ENCODE measurements at places on chromosomes 11 and 22.

- H3K27me3 ChIP-seq: no peaks in the 10 kb centered on the region
- H3K4me1 ChIP-seq: no peaks in the 10 kb centered on the region
- DNase-seq: no peak
- H3K36me3 ChIP-seq: no peaks in the 10 kb centered on the region
These were observed 927.9 kb downstream of the NTM start for GRCh38 chr11:132298357-132298756.

GRCh38 chr11:128412847-128413791 lies 174.2 kb downstream of the ETS1 start:
- H3K36me3 ChIP-seq: no peaks in the 10 kb centered on the region
- H3K4me1 ChIP-seq: peaks cover 32% of the 10 kb centered on the region
- no peak for DNase-seq
- peak overlapping the region; percentile 69 for H3K4me3 ChIP-seq
- no peaks in the 10 kb centered on the region for H3K27me3 ChIP-seq
- H3K27ac ChIP-seq: peak overlapping the region; percentile 74

DNA sequence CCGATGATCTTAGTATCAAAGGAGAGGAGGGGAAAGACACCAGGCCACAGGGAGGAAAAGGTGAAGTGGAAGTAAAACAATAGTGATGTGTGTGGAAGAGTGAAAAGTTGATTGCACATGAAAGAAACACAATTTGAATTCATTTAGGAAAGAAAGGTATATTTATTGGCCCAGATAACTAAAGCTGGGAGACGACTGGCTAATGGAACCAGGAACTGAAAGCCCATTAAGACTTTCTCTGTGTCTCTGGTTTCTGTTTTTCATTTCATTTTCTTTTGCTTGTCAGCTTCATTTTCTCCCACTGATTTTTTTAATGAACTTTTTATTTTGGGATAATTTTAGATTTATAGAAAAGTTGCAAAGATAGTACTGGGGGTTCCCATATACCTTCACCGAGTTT lies 5.1 kb upstream of the DCHS1 start:
- peaks cover 3% of the 10 kb centered on the region for H3K4me1 ChIP-seq
- peaks cover 6% of the 10 kb centered on the region for H3K27me3 ChIP-seq
- H3K36me3 ChIP-seq: no peaks in the 10 kb centered on the region
- H3K27ac ChIP-seq: no peak overlapping the region
- no peak overlapping the region for H3K4me3 ChIP-seq
- DNase-seq: no peak

- no peak overlapping the region for H3K27ac ChIP-seq
- no peaks in the 10 kb centered on the region for H3K27me3 ChIP-seq
- no peaks in the 10 kb centered on the region for H3K36me3 ChIP-seq
- no peak overlapping the region for H3K4me3 ChIP-seq
- no peaks in the 10 kb centered on the region for H3K4me1 ChIP-seq
These were observed 31.2 kb upstream of the C11orf87 start for GRCh38 chr11:109390752-109391151.

- H3K27ac ChIP-seq: no peak overlapping the region
- H3K27me3 ChIP-seq: peaks cover 6% of the 10 kb centered on the region
- DNase-seq: no peak
- no peaks in the 10 kb centered on the region for H3K36me3 ChIP-seq
- H3K4me1 ChIP-seq: peaks cover 2% of the 10 kb centered on the region
These were observed 65.8 kb downstream of the BRD1 start for GRCh38 chr22:49761836-49762235.

DNA sequence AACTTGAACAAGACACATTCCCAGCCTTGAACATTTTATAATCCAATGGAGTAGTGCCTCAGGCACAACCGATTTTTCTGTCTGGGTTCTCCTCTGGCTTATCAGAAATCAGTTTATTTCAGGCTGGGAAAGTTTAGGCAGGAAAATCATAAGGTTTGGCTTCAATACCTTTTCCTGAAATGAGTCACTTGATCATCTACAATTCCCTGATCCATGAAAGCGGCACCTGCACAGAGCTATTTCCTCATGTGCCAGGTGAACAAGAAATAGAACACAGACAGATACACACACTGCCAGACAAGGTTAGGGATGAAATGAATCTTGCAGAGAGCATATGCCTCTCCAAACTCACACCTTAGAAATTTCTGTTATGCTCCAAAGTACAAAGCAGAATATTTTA lies 106.7 kb upstream of the OR9G4 start:
- H3K27ac ChIP-seq: no peak overlapping the region
- no peaks in the 10 kb centered on the region for H3K27me3 ChIP-seq
- H3K36me3 ChIP-seq: no peaks in the 10 kb centered on the region
- no peak overlapping the region for H3K4me3 ChIP-seq

GRCh38 chr11:68044145-68044813 lies 5.5 kb downstream of the TCIRG1 start:
- DNase-seq: peak; percentile 11
- H3K4me1 ChIP-seq: peaks cover 21% of the 10 kb centered on the region
- no peak overlapping the region for H3K27ac ChIP-seq

GRCh38 chr11:83394331-83394730 lies 108.2 kb upstream of the CCDC90B start:
- H3K27me3 ChIP-seq: no peaks in the 10 kb centered on the region
- DNase-seq: no peak
- no peaks in the 10 kb centered on the region for H3K4me1 ChIP-seq

DNA sequence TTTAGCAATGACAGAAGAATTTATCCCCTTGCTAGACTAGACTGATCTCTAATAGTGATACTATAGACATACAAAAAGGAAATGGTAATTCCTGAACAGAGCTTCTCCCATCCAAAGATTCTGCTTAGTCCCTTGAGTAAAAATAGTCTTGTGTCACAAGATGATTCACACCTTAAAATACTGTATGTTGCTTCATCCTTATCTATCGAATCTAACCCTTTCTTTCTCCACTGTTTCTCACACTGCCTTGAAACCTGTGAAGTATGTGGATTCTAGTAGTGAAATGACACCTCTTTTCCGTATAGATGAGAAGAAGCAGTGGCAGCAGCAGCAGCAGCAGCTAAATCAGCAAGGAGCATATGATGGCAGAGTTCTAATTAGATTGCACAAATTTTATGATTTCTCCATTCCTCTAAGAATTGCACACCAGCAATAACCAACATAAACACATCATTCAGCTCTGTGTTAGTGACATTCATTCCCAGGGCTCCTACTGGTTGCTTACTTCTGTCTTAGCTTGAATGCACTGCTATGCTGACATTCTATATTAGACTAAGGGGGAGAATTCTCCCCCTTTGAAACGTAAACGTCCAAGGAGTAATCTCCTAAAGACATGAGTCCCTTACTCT lies 14.6 kb downstream of the KCNA4 start:
- H3K27ac ChIP-seq: no peak overlapping the region
- no peaks in the 10 kb centered on the region for H3K36me3 ChIP-seq
- H3K4me3 ChIP-seq: no peak overlapping the region
- no peaks in the 10 kb centered on the region for H3K27me3 ChIP-seq

GRCh38 chr11:132161403-132162078 lies 791.1 kb downstream of the NTM start:
- H3K27me3 ChIP-seq: no peaks in the 10 kb centered on the region
- H3K4me3 ChIP-seq: no peak overlapping the region
- H3K27ac ChIP-seq: no peak overlapping the region
- no peak for DNase-seq

- H3K27ac ChIP-seq: no peak overlapping the region
- H3K4me3 ChIP-seq: no peak overlapping the region
- H3K36me3 ChIP-seq: no peaks in the 10 kb centered on the region
- peaks cover 15% of the 10 kb centered on the region for H3K27me3 ChIP-seq
- DNase-seq: no peak
These were observed 42.2 kb downstream of the AHNAK start for GRCh38 chr11:62504158-62504973.

DNA sequence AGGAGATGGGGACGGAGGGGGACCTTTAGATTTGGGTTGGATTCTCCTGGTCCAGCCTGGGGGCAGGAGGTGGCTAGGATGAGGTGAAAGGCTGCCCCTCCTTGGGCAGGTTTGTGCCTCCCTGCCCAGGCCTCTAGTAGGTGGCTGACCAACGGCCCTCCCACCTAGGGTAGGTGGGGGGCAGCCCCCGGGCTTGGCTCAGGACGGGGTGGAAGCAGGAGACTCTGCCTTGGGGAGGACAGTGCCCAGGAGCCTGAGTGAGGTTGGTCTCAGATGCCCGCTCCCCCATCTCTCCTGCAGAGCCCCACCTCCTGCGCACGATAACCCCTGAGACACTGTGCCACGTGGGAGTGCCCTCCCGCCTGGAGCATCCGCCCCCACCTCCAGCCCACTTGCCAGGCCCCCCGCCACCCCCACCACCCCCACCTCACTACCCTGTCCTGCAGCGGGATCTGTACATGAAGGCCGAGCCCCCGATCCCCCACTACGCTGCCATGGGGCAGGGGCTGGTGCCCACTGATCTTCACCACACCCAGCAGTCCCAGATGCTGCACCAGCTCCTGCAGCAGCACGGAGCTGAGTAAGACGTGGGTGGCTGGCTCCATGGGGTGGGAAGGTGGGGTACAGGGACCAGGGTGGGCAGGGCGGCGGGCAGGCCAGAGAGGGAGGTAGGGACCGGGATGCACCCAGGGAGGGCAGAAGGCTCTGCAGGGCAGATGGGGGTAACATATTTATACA lies 17.7 kb downstream of the MYRF start:
- no peaks in the 10 kb centered on the region for H3K27me3 ChIP-seq
- H3K27ac ChIP-seq: no peak overlapping the region
- no peaks in the 10 kb centered on the region for H3K36me3 ChIP-seq
- H3K4me3 ChIP-seq: no peak overlapping the region
- no peaks in the 10 kb centered on the region for H3K4me1 ChIP-seq

DNA sequence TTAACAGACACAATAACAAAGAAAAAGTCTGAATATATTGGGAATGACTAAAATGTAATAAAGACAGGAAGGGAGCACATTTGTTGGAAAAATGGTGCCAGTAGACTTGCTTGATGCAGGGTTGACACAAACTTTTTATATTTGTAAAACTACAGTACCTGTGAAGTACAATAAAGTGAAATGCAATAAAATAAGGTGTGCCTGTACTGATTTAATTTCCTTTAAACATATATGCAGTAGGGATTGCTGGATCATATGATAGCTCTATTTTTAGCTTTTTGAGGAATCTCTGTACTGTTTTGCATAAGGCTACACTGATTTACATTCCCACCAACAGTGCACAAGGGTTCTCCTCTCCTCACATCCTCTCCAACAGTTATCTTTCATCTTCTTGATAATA lies 12.3 kb upstream of the GLYATL2 start:
- peaks cover 4% of the 10 kb centered on the region for H3K4me1 ChIP-seq
- H3K4me3 ChIP-seq: no peak overlapping the region
- peaks cover 14% of the 10 kb centered on the region for H3K27me3 ChIP-seq

DNA sequence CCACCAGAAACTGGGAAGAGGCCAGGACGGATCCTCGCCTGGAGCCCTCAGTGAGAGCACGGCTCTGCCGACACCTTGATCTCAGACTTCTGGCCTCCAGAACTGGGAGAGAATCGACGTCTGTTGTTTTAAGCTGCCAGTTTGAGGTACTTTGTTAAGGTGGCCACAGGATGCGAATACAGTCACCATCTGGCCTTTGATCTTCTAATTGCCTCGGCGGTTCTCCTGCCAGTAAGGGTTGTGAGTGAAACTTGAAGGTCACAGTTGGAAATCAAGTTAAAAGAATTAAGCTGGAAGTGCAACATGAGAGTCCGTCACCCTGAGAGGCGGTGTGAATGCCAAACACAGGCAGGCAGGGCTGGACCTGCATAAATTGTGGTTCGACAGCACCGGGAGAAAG lies 27.9 kb downstream of the PARVB start:
- no peak overlapping the region for H3K4me3 ChIP-seq
- peaks cover 47% of the 10 kb centered on the region for H3K4me1 ChIP-seq
- DNase-seq: no peak
- no peak overlapping the region for H3K27ac ChIP-seq
- H3K27me3 ChIP-seq: no peaks in the 10 kb centered on the region

- no peaks in the 10 kb centered on the region for H3K4me1 ChIP-seq
- no peak for DNase-seq
- no peaks in the 10 kb centered on the region for H3K36me3 ChIP-seq
- H3K27me3 ChIP-seq: peaks cover 5% of the 10 kb centered on the region
- H3K4me3 ChIP-seq: no peak overlapping the region
These were observed 108.4 kb downstream of the ARL14EP start for GRCh38 chr11:30431127-30431814.

- peaks cover 11% of the 10 kb centered on the region for H3K4me1 ChIP-seq
- no peaks in the 10 kb centered on the region for H3K36me3 ChIP-seq
These were observed 1.2 kb downstream of the RTL6 start for GRCh38 chr22:44496844-44497217.

DNA sequence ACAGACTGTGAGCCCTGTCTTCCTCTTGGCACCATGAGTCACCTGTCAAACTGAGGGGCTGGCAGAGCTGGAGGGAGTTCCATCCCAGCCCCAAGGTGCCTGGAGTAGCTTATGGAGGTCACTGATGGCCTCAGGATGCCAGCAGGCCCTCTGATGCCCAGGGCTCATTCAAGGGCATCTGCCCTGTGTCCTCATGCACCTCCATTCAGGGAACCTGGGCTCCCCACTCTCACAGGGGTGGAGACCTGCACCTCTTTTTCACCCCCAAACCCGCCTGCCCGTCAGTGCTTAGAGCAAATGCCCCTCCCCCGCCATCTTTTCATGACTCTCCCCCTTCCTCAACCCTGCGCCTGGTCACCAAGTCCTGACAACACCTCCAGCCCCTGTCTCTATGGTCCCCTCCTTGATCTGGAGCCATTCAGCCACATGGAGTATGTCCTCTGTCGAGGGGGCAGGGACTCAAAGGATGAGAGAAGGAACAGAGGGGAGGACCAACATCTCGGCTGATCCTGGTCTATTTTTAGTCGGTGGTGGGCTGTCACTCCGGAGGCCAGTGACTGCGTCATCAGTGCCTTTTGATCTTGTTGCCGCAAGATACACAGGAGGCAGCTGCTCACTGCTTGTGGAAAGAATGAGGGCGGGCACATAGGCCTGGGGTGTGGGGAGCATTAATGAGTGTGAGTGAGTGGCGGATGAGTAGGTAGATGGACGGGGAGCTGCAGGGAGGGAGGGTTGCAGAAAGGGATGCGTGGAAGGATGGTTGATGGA lies 72.2 kb downstream of the CDKN1C start:
- peaks cover 27% of the 10 kb centered on the region for H3K36me3 ChIP-seq
- H3K27ac ChIP-seq: no peak overlapping the region
- H3K27me3 ChIP-seq: no peaks in the 10 kb centered on the region
- peaks cover 5% of the 10 kb centered on the region for H3K4me1 ChIP-seq
- H3K4me3 ChIP-seq: no peak overlapping the region
- no peak for DNase-seq

DNA sequence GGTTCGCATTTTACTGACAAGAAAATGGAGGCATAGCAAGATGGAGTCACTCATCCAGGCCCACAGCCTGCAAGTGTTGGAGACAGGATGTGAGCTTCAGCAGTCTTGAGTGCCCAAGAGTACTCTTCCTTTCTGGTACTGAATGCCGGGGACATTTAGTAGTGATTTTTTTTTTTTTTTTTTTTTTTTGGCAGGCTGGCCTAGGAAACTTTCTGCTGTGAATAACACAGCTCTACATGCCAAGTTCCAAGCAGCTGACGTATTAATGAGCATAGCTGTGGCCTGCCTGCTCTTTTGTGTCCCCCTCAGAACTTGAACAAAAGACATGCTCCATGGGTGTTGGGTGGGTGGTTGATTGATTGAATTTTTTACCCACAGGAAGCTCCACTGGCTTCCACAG lies 195.5 kb upstream of the CADM1 start:
- no peaks in the 10 kb centered on the region for H3K36me3 ChIP-seq
- H3K4me1 ChIP-seq: no peaks in the 10 kb centered on the region
- H3K27ac ChIP-seq: no peak overlapping the region
- DNase-seq: no peak
- peaks cover 2% of the 10 kb centered on the region for H3K27me3 ChIP-seq

- H3K27ac ChIP-seq: no peak overlapping the region
- no peaks in the 10 kb centered on the region for H3K36me3 ChIP-seq
- H3K4me3 ChIP-seq: no peak overlapping the region
- no peaks in the 10 kb centered on the region for H3K27me3 ChIP-seq
These were observed 333.5 kb upstream of the PITPNB start for GRCh38 chr22:28252539-28252938.

Data from activated B cell treated with CpG ODN at 0.5 μM for 24 hours (primary cell).